ENCODE measurements at places on chromosomes 6 and 20. TPM values are rescaled to one million over a fixed set of nuclear protein-coding genes. Genes with fewer than 3 reads are reported as not detected.

Gene RBM24
- 5.4 TPM for total RNA-seq

Gene ATP6V1G2
- total RNA-seq, result 0.14 TPM

Gene WFDC10B
- not detected for total RNA-seq

Gene NKAIN4
- total RNA-seq, result 1.4 TPM

Gene C20orf144
- not detected for total RNA-seq

Gene ULBP2
- 16.0 TPM for total RNA-seq

Data from epithelial cell of proximal tubule (primary cell).